ENCODE measurements at places on chromosomes 4 and X. TPM values are rescaled to one million over a fixed set of nuclear protein-coding genes. Genes with fewer than 3 reads are reported as not detected.
A peak's percentile ranks its signal among the peaks of the same experiment; 100 is the strongest.

DNA sequence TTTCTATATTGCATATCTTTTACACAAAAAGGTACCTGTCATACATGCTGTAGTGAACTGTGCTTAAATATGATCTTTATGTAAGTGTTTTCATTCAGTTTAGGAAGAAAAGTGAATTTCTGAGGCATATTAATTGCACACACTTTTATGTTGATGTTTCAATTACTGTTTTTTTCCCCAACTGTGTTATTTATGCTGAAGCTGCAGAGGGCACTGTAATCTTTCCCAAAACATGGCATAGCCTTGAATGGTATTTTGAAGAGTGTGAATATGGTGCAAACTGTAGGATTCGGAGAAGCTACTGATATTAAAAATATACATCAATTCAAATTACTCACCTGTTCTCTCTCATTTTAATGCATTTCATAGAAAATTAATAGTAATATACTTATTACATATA, 6.0 kb upstream of the CENPE start:
- no peak for DNase-seq

GRCh38 chr4:4681653-4682052, 139.8 kb upstream of the STX18 start:
- no peak for DNase-seq

DNA sequence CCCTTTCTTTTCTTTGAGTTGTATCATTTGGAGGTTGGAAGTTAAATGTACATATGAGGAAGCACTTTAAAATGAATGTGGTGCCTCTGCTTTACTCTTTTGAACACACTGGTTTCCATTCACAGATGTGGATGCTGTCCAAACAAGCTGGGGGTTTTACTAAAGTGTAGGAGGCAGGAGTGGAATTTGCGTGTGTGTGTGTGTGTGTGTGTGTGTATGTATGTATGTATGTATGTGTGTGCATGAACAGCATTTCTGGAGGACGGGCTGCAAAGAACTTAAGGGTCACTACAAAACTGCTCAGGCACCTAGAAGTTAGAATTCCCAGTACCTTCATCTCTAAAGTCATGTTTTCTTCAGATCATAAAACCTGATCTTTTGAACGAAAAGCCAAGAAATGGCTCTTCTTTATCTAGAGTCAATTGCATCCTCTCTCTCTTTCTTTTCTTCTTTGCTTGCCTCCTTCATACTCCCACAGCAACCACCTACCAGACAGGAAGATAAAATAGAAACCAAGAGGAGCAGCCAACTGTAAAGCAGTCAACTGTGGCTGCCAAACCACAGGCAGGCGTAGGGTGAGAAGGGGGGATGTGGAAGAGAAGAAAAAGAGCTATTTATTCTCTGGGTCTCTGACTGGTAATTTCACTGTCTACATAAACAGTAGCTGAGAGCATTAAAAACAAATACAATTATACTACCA, 177.0 kb upstream of the RASGEF1B start:
- no peak for DNase-seq

GRCh38 chrX:15751155-15751819, 13.2 kb downstream of the CA5B start:
- no peak for DNase-seq

CLTRN gene
- total RNA-seq, result 0.87 TPM

DNA sequence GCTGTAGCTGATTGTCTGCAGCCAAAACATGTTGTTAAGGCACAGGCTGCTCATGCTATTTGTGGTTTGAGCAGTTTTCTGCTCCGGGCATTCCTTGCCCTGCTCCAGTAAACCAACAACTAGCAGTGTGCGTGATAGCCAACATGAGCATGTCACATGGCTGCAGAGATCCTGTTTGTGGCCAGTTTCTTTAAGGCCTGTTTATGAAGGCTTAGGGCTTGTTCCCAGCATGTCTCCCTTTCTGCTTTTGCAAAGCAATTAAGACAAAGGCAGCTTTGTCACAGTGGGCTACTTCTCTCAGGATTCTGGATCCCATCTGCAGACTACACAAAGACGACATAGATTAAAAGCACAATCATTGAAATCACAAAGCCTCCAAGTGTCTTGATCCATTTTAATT, 160.5 kb downstream of the ZNF518B start:
- DNase-seq, result no peak

SPARCL1 gene
- 44.4 TPM for total RNA-seq

DNA sequence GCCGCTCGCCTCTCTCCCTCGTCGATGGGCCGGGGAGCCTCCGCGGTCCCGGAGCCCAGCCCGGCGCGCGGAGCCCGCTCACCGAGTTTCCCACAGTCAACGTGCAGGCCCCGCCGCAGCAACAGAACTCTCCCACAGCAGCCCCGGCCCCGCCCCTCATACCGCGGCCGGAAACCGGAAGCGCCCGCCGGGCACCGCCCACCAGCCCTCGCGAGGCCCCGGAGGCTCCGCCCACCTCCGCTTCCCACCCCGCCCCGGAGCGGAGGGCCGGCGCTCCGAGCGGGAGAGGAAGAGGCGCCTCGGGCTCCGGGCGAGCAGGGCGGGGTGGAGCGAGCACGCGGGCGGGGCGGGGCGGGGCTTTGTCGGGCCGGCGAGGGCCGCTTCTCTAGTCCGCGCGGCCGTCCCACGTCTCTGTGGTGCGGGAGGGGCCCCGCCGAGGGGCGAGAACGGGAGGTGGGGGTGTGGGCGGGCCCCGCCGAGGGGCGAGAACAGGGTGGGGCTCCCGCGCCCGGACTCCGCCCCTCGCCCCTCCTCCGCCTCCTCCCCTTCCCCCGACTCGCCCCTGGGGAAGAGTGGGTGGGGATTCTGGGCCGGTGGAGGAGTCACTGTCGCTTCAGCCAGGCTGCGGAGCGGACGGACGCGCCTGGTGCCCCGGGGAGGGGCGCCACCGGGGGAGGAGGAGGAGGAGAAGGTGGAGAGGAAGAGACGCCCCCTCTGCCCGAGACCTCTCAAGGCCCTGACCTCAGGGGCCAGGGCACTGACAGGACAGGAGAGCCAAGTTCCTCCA, at the start of the genes ABCD1 and BCAP31:
Gene ABCD1, plus strand, starts transcription at position 605 of the 787 bp plus-strand sequence. CDS start 411 bp downstream, outside the sequence.
Gene BCAP31, minus strand, starts transcription at position 136 of the 787 bp plus-strand sequence. CDS start 1,143 bp downstream, outside the sequence.
- DNase-seq, result peak; percentile 89

FAM47A gene
- total RNA-seq, result not detected

- no peak for DNase-seq
Observed at GRCh38 chrX:42219231-42219630, 295.9 kb upstream of the CASK start.

NAT8L gene
- 3.3 TPM for total RNA-seq

DNA sequence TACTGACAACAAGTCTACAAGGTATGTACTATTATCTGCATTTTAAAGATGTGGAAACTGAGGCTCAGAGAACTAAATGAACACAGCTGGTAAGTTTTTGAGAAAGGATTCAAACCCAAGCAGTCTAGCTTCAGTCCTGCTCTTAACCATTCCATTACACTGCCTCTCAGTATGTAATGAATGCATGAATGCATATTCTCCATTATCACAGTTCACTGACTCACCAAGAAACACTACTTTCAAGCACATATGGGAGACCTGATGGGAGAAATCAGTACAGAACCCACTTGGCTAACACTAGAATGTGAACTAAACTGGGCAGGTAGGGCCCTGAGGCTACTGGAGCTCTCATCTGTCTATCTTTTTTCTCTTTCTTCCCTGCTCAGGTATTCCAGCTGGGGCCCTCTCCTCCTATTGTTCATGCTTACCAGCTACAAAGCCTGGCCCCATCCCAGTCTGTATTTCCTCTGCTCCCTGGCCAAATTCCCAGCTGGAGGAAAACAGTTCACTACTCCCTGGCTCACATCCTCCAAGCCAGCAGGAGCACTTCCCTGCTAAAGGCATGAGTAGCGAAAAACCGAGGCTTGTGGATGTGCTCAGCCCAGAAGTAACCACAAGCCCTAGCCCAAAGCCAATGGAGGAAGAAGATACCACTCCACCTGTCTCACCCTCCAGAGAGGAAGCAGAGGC, 178.2 kb upstream of the ARHGEF9 start:
- DNase-seq, result no peak

GRCh38 chrX:151703487-151703886, 8.2 kb downstream of the PRRG3 start:
- DNase-seq, result peak; percentile 61

GRCh38 chrX:26597981-26598380, 382.0 kb downstream of the MAGEB5 start:
- DNase-seq, result no peak

GAB1 gene
- 5.8 TPM for total RNA-seq

DNA sequence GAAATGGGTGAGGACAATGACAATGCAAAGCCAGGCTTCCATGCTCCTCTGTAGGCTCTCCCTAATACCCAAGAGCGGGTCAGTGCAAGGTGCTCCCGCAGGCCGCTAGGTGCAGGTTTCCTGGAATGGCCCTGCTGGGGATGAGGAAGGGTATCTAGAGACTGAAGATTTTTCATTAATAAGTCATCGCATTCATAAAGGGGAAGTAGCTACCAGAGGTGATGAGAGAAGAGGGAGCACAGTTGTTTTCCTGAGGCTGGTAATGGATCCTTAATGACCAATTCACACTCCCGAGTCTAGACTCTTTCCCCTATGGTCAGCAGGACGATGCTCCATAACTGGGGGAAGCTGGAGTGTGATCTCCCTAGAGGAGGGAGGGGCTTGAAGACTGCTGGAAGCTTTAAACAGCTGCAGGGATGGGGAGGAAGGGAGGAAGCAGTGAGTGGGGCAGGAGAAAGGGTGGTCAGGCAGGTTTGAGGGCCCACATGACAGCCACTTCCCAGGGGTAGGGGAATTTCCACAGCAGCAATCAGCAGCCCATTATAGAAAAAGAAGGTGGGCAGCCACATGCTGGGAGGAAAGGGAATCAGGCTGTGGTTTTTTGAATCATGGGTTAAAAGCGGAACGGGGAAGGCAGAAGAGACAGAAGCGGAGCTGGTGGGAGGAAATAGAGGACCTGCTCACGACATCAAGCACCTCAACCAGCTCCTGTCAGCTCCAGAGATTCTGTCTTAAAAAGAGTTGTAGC, 10.2 kb upstream of the ATP6AP2 start:
- DNase-seq, result no peak

DNA sequence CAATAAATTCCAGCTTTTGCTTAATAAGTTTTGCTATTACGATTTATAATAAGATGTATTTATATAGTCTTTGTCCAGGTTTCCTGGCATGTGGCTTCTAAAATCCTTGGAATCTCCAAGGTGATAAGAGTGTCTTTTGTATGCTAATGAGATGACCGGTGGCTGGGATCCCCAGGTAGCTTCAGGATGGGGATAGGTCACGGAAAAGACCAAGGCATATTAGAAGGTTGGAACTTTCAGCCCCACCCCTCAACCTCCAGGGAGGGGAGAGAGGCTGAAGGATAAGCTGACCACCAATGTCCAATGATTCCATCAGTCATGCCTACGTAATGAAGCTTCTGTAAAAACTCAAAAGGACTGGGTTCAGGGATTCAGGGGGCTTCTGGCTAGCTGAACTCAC, 41.7 kb downstream of the SMIM20 start:
- no peak for DNase-seq

TMPRSS11F gene
- not detected for total RNA-seq

- DNase-seq, result no peak
Observed at GRCh38 chrX:68978255-68978654, 149.4 kb downstream of the EFNB1 start.

DNA sequence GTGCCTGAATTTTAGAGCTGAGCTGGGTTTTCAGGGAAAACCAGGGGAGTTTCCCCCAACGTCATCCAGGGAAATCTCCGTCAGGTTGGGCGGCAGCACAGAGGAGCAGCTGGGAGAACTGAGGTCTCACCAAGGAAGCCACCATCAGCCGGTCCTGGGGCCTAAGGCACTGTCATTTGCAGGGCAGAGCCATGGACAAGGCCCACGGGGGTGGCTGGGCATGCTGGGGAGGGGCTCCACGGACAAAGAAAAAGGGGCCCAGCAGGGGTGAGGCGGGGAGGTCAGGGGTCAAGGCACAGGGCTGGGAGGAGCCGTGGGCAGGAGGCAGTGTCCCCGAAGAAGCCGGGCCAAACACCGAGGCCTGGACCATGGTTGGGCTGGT, 109.8 kb downstream of the HMX1 start:
- DNase-seq, result no peak

DNA sequence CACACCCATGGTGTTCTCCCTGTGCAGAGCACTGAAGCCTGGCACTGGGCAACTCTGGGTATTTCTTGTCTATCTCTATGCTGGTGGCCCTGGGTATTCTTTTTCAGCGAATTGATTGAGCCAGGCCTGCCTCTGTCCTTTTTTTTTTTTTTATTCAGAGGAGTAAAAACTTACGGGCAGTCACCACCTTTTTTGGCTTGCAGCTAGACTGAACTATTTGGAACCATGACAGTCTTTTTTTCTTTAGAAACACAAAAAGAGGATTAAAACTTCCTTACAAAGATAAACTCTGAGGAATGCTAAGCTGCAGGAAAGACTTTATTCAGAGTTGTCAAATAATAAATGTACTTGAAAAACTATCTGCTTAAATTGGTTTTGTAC, 119.2 kb upstream of the STIM2 start:
- DNase-seq, result no peak

DNA sequence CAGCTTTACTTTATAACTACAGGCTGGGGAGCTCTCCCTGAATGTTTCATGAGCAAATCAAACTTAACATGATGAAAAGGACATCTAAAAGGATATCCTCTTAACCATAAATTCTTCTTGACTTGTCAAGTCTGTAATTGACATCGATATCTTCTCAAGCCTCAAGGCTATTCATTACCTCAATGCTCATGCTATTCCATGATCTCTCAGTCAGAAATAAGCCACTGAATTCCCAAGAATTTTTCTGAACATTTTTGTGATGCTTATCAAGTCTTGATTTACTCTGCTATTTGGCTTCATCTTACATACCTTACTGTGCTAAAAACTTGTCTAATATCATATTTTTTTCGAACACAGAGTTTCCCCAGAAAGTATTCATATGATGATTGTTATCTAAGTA, 433.4 kb downstream of the PDGFC start:
- DNase-seq, result no peak

AMTN gene
- total RNA-seq, result not detected

BGN gene
- total RNA-seq, result 4.0 TPM

DOK7 gene
- 8.0 TPM for total RNA-seq
